ENCODE measurements at places on chromosomes 2 and 18.

GRCh38 chr2:196244966-196245365 lies 73.6 kb upstream of the STK17B start:
- no peak for DNase-seq

DNA sequence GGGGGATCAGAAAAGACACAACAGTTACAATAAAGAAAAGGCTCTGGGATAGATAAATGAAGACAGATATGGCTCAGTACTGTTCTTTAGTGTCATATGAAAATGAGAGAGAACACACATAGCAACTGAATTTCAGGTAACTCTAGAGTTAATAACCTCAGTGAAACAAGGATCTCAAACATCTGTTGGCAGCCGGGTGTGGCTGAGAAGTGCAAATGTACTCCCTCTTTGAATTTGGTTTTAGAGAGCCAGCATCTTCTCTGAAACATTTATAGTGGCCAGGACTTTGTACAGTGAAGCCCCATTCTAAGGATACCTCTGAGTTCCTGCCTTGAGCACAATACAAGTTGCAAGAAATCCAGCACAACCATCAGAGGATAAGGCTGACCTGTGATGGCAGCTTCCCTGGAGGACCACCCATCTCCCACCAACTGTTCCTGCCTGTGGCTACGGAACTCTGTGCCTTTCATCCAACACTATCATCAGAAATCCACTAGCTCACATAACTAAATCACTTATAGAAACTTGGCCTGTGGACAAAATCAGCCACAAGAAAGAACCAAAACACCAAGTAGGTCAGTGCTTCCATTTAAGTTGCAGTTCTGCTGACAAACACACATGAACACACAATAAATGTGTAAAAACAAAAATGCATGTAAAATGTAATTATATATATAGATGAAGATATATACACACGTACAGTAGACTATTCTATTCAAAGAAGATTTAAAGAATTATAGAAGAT lies 37.3 kb upstream of the PEX13 start:
- no peak for DNase-seq

DNA sequence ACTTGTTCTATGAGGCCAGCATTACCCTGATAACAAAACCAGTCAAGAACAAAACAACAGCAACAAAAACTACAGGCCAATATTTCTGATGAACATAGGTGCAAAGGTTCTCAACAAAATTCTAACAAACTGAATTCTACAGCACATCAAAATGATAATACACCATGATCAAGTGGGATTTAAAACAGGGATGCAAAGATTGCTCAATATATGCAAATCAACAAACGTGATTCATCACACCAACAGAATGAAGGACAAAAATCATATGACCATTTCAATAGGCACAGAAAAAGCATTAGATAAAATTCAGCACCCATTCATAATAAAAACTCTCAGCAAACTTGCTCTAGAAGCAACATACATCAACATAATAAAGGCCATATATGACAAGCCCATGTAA lies 173.6 kb downstream of the CAMKMT start:
- DNase-seq = no peak

DNA sequence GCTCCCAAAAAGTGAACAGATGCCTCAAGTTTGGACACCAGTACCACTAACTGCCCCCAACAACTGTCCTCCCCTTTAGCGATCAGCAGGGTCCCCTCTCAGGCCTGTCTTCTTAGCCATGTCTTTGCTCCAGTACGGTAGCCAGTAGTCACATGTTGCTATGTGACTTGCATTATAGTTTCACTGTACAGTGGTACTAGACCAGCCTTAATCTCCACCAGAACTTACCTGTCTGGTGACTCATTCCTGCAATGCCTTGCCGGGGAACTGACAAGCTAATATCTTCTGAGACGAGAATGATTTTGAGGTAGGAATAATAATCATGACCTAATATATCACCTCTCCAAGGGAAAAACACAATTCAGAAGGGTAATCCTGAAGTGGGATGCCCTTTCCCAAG lies 23.7 kb downstream of the ACMSD start:
- DNase-seq = no peak

- no peak for DNase-seq
Measured at GRCh38 chr2:168976034-168976654, 55.0 kb downstream of the ABCB11 start.
